Sciatic nerve (tissue), 2 donors: ENCODE measurements at places on chromosomes 4 and X. TPM values are rescaled to one million over a fixed set of nuclear protein-coding genes. Genes with fewer than 3 reads are reported as not detected.

GRCh38 chr4:96637971-96638412, 798.1 kb downstream of the PDHA2 start:
- no peak for DNase-seq

- no peak for DNase-seq
These were observed 14.4 kb upstream of the MAN2B2 start for GRCh38 chr4:6560416-6561172.

Gene UGT2B7
- total RNA-seq = not detected

Gene MID1IP1
- total RNA-seq = 62.5 TPM

GRCh38 chrX:12844319-12844718, 22.6 kb upstream of the TLR7 start:
- DNase-seq = no peak

- DNase-seq = no peak
These were observed 143.4 kb downstream of the CENPC start for GRCh38 chr4:67401902-67402301.

DNA sequence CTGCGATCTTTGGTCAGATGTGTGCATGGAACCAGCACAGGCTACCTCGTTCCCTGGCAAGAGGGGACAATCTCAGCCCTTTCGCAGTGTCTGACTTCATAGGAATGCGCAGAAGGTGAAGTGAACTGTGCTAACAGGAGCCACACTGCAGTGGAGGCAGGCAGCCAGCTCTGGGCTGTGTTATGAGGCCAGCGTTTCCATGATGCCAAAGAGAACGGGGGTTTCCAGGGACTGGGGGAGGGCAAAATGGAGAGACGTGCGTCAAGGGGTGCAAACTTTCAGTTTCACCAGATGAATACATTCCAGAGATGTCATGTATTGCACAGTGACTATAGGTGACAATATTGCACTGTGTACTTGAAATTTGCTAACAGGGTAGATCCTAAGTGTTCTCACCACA, 30.4 kb downstream of the CLDN34 start:
- DNase-seq = no peak

Gene CSAG2
- total RNA-seq = not detected

DNA sequence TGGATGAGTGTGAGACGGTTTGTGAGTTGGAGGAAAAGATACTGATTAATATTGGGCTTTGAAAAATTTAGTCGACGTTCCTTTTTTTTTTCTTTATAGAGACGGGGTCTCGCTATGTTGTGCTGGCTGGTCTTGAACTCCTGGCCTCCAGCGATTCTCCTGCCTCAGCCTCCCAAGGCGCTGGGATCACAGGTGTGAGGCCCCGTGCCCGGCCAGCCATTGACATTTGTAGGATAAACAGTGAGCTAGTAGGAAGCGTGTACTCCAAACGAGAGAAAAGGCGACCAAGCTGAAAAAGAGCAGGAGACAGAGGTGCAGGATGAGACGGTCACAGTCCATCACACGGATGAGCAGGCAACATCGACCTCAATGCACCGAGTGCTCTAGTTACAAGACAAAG, 19.4 kb downstream of the PPP2R3B start:
- no peak for DNase-seq

Gene MAGEB17
- total RNA-seq = not detected

DNA sequence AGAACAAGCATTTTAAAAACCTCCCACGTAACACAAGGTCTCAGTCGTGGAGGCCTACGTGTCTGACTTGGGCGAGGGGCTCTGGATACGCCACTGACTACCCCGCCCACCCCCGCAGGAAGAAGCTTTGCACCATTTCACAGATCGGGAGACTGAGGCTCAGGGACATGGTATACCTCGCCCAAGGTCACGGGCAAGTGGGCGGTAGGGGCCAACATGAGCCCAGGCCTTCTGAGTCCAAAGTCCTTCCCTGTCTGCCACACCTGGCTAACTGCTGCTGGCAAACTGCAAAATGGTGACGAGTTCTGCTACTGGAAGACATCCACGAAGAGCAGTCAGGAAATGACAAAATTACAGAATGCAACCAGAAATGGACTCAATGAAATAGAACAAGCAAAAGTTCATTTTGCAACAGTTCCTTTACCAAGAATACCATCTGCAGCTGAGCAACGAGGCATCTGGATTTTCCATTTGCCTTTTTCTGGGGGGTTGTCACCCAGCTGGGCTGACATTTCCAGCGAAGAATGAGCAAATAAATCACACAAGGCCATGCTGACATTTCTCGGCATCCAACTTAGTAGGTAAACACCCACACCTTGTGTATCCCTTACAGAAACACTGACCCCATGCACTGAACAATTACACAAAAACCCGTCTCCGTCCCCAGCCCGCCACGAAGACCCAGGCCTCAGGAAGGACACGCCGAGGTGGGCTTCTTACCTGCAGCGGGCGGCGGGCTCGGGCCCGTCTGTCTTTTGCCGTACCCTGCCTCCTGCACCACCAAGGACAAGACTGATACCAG, 70.2 kb upstream of the AFAP1 start:
- DNase-seq = no peak

DNA sequence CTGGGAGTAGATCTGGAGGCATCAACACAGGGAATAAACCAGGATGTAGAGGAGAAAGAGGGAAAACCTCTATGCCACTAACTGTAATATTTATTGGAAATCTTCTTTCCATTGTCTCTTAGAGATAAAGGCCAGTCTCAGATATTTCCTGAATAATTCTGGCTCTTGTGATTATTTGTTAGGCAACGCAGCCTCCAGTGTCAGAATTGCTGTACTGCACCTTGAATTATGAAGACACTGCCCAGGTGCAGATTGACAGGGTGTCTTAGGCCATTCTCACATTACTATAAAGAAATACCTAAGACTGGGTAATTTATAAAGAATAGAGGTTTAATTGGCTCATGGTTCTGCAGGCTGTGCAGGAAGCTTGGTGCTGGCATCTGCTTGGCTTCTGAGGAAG, 100.7 kb upstream of the ZDHHC15 start:
- no peak for DNase-seq

GRCh38 chr4:98222306-98222705, 38.9 kb upstream of the RAP1GDS1 start:
- no peak for DNase-seq

DNA sequence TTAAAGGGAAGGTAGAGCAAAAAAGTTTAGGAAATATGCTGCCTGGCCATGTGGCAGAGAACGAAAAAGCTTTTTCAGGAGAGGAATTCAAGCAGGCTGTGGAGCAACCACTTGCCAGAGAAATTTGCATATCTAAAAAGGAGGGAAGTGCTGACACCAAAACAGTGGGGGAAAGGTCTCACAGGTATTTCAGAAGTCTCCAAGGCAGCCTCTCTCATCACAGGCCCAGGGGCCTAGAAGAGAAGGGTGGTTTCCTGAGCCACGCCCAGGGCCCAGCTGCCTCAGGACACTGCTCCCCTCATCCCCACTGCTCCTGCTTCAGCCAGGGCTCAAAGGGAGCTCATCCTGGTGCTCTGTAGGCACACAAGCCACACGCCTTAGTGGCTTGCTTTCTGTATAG, 29.9 kb upstream of the STS start:
- DNase-seq = no peak

Gene MAGEA2
- total RNA-seq = not detected

DNA sequence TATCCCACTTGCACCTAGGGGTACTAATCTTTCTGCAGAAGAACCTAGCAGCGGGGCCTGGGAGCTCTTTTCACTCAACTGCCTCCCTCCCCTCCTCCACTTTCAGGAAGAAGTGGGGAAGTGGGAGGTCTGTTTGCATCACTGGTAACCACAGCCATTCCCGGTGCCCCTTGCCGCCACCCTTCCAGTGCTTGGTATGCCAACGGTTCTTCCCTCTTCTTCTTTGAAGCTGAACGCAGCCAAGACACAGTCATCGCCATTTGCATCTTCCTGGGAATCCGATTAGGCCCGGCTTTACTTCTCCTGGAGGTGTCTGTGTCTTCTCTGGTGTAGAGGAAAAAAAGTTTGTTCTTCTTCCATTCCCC, 47.2 kb upstream of the RBPJ start:
- no peak for DNase-seq

DNA sequence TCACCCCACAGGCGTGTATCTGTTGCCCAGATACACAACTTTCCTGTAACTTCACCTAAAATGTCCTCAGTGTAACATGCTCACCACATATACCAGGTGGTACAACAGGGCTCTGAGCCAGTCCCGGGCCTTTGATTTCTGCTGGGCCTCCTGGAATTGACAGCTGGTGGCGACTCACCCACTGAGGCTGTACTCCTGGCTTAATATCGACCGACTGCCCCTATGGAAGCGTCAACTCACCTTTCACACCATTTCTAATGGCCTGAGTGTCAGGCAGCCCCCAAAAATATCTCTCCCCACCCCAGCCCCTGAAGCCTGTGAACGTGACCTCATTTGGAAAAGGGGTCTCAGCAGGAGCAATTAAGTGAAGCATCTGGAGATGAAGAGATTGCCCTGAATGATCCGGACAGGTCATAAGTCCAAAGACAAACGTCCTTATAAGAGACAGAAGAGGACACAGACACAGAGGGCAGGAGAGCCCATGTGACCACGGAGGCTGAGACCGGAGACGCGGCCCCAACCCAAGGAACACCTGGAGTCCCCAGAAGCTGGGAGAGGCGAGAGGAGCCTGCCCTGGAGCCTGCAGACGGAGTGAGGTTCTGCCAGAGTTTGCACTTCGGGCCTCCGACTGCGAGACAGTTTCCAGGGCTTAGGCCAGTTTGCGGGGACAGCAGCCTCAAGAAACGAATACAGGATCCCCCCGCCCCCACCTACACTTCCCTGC, 12.6 kb upstream of the MXD4 start:
- no peak for DNase-seq

- no peak for DNase-seq
These were observed 74.6 kb downstream of the MAP3K15 start for GRCh38 chrX:19440713-19441112.

Gene BBS12
- 4.2 TPM for total RNA-seq

GRCh38 chr4:112253382-112254000, 21.9 kb downstream of the AP1AR start:
- DNase-seq = no peak

DNA sequence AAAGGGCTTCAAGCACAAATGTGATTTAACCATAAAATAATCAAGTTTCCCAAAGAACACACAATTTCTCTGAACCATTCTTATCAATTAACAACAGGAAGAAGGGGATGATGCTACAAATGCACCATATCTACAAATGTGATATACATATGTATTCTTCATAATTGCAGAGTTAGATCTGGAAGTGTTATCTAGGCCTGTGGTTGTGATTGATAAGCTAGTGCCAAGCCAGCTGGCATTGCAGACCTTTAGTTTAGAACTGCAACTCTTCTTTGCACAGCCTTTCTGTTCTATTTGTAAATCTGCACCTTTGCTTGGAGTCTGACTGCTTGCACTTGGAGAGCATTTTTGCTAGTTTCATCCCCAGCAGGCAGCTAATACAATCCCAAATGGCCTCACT, 145.5 kb upstream of the NPY2R start:
- DNase-seq = no peak

- no peak for DNase-seq
These were observed 17.1 kb upstream of the PCDH10 start for GRCh38 chr4:133131829-133132460.

DNA sequence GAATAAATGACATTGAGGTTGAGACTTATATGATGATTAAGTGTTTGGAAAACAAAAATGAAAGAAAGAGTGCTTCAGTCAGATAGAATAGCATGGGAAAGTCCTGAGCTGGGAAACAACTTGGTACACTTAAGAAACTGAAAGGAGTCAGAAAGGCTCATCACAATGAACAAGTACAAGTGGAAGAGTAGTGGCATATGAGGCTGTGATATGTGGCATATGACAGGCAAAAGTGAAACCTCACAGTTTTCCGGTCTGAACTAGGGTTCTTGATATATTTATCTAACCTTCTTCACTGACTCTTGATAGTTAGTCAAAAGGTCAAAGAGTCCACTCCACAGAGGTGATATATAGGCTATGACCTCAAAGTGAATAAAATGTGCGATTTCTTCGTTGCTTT, 537.1 kb upstream of the CXorf51A start:
- no peak for DNase-seq

GRCh38 chrX:64394059-64394873, 986 bp downstream of the MTMR8 start:
- DNase-seq = no peak

DNA sequence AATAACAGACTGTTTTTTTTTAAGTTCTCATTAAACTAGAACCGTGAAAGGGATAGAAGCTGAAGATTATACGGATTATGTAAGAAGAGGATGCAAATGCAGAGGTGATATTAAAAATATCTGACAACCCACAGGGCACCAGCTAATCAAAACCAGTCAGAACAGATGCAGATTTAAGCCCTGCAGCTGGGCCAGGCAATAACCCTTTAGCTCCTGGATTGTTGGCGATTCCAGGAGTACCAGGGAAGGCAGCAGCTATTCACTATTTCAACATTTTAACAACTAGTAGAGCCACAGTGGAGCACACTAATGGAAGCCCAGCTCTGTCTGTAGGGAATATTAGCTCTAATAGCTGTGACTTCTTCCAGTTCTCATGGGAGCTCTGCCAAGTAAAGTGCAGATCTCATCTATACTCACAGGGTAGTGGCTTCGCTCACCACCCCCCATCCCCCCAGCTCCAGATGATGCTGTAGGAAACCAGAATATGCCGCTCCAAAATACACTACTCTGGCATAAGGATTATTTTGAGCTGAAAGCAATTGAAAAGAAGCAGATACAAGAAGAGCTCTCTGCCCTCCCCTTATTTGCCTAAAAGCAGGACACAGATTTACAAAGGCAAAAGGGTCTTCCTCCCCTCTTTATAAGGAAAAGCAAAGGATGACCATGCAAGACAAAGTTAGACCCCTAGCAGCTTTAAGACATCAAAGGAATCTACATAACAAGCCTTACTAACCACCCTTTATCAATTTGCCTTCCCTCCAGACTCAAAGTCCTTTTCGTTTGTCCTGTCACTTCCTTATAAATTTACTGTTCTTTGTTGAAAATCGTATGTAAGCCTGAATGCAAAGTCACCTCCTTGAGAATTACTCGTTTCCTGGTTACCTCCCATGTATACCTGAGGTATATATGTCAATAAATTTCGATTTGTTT, 13.7 kb downstream of the SCD5 start:
- no peak for DNase-seq

GRCh38 chr4:118983831-118984230, 95.2 kb downstream of the SYNPO2 start:
- DNase-seq = no peak

DNA sequence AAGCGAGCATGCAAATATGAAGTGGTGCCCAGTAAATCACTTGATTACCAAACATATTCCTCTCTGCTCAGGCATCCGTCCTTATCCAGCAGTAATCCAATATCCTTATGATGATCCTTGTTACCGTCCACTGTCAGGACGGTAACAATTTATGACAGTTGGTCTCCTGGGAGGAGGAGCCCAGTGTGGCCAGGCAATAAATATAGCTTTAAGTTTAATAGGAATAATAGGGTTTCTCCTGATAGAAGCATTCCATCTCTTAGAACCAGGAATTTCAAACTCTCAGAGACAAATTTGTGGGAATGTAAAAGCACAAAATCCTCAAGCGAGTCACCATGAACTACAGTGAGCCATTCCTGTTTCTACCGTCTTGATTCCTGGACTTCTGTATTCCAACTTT, 171.2 kb upstream of the IL15 start:
- DNase-seq = no peak

DNA sequence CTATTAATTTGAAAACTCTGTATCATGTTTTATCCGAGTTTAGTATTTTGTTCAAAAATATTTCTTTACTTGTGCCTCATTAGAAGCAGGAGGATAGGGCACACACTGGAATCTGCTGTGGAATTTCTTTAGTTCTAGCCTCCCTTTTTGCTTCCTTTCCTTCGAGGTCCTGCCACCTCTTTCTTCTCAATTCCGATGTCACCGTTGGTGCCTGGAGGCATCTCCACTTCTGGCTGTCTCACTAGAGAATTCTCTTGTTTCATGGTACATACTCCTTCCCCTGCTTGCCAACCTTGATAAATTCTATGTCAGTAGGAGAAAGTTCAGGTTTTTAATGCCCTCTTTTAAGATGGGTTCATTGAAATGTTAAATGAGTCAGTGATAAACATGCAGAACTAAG, 140.1 kb downstream of the ANK2 start:
- DNase-seq = no peak
